ENCODE measurements at places on chromosomes 12 and 14.

- peak; percentile 66 for DNase-seq
Observed at GRCh38 chr14:33959692-33960151, 8.8 kb upstream of the EGLN3 start.

DNA sequence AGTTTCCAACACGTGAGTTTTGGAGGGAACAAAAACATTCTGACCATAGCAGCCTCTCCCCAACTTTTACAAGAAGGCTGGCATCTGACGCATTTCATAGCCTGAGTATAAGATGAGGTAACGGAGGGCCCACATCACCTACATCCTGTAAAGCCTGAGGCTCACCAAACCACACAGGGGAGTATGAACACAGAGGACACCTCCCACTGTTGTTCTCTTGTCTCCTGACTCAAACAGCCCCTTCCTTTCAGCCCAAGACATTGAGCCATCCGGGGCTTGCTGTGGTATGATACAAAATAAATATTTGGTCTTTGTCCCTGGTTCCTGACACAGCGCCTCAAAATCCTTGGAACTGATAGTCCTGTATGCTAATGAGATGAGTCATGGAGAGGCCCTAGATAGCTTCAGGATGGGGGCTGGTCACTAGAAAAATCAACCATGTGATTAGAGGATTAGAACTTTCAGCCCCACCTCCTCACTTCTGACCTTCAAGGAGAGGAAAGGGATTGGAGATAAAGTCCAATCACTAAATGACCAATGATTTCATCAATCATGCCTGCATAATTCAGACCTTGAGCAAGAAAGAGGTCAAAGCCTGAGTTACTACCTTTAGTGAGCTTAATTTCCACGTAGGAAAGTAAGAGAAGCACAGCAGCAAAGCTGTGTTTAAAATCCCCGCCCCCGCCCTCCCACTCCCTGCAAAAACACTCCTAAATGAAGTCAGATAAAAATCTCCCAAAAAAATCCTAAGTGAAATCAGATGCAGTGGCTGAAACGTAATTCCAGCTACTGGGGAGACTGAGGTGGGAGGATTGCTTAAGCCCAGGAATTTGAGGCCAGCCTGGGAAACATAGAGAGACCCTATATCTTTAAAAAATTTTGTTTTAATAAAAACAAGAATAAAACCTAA, 236.4 kb downstream of the PCNX1 start:
- DNase-seq: no peak

DNA sequence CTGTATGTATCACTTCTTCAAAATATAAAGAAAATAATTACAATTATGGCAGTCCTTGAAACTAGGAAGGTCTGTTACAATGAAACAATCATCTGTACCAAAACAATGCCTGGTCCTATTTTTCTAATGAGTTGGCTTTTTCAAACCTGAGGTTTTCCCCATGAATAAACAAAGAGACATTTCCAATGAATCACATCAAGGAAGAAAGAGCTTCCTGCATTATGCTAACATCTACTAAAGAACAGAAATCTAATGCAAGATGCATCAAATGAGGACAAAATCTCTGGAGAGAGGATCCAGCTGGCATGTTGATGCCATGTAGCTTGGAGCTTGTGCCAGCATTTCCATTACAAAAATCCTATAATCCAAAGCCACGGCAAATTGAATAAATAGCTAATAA, 29.3 kb downstream of the NIN start:
- no peak for DNase-seq

- DNase-seq: no peak
Observed at GRCh38 chr12:60997869-60998378, 1262.3 kb upstream of the USP15 start.

GRCh38 chr14:52856139-52856538, 64.7 kb upstream of the GNPNAT1 start:
- no peak for DNase-seq

- no peak for DNase-seq
Observed at GRCh38 chr12:109170324-109170723, 53.9 kb downstream of the ACACB start.

DNA sequence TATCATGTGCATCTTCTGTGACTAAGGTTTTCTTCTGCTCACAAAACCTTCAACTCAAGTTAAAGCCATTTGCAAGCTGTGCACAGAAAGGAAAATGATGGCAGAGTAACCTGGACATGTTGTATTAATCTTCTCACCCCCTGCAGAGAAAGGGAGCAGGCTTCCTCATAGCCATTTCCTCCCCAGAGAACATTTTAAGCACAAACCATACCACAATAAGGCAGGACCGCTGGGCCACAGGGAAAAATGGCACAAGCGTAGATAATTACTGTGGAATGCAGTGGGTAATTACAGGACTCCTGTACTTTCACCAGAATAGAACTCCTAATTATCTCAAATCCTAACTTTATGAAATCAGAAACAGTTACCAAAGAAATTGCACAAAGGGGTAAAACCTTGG, 215.7 kb downstream of the KIF21A start:
- no peak for DNase-seq
